ENCODE measurements at places on chromosomes 2 and 18.

DNA sequence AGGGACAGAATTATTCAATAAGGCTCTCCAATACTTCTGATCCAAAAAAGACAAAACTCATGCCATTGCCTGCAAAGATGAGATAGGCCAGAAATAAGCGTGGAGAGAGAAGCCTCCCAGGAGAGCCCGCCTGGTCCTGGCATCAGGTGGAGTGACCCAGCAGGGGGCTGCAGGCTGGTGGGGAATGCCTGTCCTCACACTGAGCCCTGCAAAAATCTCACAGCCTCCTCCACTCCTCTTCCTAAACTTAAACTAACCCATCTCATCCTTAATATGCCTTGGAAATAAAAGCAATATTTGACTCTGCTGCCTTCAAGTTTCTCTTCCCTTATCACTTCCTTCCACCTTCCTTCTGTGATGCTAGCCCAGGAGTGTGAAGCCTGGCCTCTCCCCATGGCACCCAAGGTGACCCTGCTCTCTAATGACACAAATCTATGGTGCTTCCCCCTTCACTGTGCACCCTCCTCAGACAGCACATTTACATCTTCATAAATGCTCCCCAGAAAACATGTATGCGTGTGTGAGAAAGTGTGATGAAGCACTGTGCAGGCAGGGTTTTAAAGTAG lies 218.4 kb downstream of the ANAPC1 start:
- DNase-seq, result no peak

GRCh38 chr2:177171418-177171865 lies 41.2 kb upstream of the HNRNPA3 start:
- DNase-seq, result no peak

- no peak for DNase-seq
Measured at GRCh38 chr2:96320326-96320725, 4.8 kb upstream of the ITPRIPL1 start.

- no peak for DNase-seq
Measured at GRCh38 chr2:235343156-235343774, 150.6 kb upstream of the AGAP1 start.

DNA sequence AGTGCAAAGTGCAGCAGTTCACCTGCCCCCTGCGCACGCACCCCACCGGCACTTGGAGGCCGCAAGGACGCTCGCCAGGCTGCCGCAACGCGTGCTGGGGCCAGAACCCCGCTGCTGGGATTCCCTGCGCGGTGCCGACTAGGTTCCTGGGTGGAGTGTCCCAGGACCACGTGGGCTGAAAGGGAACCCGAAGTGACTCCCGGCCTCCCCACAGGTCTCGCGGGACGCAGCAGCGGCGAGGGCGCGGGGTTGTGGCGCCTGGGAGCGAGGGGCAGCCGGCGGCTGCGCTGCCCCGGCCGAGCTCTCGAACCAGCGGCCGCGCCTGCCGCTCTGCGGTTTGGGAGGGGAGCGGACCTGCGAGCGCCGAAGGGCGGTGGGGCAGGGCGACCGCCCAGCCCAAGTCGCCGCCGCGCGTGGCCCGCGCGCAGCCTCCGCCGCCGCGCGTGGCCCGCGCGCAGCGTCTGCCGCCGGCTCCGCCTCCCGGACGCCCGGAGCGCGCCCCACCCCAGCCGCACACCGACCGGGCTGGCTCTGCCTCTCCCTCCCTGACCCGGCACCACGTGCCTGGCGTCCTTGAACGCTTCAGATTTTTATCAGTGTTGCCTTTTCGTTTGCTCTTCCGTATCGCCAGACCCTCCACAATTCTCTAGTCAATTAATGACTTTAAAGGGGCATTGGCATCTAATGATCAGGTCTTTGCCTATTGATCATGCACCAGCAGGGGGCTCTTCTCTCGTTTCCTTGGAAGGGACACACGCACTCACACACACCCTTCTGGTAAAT lies at the start of gene FTCDNL1:
Gene FTCDNL1, minus strand, starts transcription at position 475 of the 783 bp plus-strand sequence. CDS start 2,230 bp downstream, outside the sequence.
- DNase-seq, result peak; percentile 48

DNA sequence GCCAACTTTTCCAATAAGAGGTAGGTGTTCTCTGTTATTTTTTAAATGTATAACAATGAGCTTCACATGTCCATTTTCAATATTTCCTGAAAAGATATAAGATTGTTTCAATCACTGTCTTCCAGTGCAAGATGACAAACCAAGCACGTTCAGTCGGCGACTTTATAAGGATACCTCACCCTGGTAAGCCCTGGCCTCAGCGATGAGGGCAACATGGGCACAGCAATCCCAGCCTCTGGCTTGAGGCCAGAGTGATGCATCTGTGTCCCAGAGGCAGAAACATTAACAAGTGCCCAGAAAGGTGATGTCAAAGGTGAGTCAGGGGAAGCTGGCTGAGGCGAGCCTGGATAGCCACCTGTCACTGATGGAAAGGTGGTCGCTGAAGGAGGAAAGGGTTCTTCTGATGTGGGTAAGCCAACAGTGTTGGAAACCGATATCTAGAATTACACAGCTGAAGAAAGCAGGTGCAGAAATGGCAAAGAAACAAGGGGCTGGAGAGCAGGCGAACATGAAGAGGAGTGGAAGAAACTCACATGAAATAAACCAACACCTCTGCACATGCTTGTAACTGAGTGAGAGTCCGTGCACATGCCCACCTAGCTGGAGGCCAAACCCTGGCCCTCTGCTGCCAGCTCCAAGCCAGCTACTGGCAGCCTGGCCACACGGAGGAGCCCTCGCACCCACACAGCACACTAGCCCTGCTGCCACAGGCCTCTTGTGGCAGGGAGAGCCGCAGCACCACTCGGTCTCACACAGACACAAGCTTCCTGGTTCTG lies 65.5 kb downstream of the FBXO15 start:
- DNase-seq, result peak; percentile 43

- no peak for DNase-seq
Measured at GRCh38 chr2:223075301-223076270, 23.6 kb downstream of the KCNE4 start.

GRCh38 chr2:119063177-119063576 lies 95.4 kb downstream of the C1QL2 start:
- no peak for DNase-seq

- DNase-seq, result no peak
Measured at GRCh38 chr2:218323526-218324472, 31.5 kb upstream of the TMBIM1 start.

DNA sequence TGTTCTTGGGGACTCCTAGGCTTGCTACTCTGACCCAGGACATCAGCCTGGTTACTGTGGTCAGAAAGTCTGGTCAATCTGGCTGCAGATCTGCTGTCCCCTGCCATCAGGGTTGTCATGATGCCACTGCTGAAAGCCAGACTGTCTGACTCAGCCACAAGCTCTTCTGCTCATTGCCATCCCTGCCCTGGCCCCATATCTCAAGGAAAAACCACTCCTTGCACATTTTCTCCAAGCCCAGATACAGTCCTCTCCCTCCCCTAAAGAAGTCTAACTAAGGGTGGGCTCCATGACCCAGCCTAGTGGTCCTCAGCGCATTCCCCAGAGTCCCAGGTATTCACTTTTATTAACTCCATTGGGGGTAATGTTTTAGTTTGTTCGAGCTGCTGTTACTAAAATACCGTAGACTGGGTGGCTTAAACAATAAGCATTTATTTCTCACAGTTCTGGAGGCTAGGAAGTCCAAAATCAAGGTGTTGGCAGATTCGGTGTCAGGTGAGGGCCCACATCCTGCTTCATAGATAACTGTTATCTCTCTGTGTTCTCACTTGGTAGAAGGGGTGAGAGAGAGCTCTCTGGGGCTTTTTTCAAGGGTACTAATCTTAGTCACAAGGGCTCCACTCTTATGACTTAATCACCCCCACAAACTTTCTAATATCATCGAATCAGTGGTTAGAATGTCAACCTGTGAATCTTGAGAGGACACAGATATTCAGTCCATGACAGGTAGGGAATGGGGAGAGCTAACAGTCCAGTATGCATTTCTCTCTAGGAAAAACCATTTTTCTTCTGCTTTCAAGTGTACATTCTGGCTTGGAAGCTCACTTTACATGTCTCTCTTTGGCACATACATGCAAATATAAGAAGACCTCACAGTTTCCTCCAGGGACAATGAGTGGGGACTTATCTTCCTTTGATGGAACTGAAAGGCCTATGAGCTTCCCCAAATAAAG lies 94.8 kb upstream of the CXCR4 start:
- DNase-seq, result no peak

GRCh38 chr2:239695728-239696240 lies 295.0 kb upstream of the HDAC4 start:
- no peak for DNase-seq

- no peak for DNase-seq
Measured at GRCh38 chr18:72458271-72458670, 85.9 kb downstream of the CBLN2 start.

DNA sequence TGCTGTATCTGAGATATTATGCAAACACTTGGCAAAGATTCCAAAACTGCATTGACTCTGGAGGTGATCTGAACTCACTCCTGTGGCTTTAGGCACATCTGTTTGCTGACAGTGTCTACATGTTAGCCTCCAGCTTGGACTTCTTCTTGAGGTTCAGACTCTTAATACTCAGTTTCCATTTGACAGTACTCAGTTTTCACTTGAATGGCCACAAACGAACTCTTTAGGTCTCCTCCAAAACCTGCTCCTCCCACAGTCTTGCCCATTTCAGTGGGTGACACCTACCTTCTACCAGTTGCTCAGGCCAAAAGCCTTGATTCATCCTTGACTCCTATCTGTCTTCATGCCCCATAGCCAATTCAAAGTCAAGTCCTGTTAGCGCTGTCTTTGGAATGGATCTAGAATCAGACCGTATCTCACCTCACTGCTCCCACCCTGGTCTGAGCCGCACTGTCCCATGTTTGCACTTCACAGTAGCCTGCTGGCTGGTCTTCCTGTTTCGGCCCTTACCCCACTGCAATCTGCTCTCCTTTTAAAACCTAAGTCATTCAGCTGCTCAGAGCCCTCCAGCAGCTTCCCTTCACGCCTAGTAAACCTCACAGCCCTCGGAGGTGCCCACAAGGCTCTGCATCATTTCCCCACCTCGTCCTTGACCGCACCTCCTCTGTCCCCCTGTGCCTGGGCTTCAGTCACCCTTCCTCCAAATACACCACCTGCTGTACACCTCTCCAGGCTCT lies 10.5 kb downstream of the ATG16L1 start:
- DNase-seq, result no peak

- DNase-seq, result no peak
Measured at GRCh38 chr18:62812242-62812641, 96.9 kb downstream of the PHLPP1 start.

- no peak for DNase-seq
Measured at GRCh38 chr2:231124838-231125568, at the start of gene HTR2B. TSS of gene HTR2B (minus strand) at chr2:231125042. CDS start at chr2:231123764, 1,278 bp downstream.

- DNase-seq, result no peak
Measured at GRCh38 chr2:242052421-242052820, 182.9 kb downstream of the RTP5 start.

DNA sequence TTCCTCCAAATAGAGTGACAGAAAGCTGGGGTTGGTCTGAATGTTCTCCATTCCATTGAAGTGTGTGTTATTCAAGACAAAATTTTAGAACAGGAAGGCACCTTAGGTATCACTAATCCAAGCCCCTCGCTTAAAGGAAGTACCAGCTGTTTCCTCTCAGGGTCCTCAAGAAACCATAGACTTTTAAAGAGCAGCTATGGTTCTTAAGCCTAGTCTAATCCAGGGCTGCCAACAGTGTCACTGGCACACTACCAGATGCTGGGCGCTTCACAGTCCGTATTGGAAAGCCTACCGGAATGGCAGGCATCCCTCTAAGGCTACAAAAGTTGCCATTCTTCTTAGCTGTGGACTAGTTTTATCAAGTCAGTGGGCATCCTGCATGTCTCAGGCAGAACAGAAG lies 1.9 kb downstream of the NEMP2 start:
- no peak for DNase-seq

DNA sequence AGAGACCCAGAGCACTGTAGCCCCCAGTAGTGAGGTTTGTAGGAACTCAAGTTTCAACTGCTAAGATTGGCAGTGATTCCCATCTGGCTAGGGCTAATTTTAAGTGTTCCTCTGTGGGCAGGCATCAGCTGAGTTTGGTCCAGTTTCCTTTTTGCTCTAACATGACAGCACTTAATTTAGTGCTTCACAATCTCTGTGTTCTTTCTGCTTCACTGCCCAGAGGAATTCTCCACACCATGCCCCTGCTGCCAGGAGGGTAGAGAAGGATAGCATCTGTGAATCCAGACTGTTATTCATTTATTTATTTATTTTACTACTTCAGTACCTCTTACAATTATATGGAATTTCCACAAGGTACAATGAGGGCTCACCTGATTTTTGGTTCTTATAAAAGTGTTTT lies 549.9 kb upstream of the FSIP2 start:
- DNase-seq, result no peak

- no peak for DNase-seq
Measured at GRCh38 chr2:27907547-27907946, 17.0 kb downstream of the BABAM2 start.

DNA sequence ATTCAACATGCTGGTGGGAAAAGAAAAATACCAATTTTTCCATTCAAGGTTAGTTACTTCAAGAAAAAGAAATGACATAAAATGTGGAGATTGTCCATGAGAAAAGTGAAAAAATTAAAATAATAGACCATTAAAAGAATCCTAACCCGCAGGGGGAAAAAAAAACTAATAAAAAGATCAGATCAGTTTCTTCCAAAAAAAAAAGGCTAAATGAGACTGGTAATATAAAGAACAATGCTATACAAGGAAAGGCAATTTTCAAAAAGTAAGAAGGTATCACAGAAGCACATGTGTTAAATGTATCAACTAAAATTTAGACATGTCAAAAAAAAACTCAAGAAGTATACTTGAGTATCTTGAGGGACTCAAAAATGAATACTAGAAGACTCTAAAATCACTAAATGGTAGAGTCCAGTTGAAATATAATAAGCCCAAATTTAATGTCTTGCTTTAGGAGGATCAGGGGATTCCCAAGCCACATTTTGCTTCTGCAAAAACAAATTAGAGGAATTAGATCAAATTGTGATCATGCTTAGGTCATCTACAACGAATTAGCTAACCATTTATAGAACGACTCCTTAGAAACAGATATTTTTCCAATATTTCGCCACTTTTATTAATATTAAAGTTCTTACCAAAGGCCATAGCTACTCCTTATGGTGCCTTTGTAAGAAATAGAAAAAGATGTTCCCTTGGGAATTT lies 35.8 kb upstream of the GLS start:
- no peak for DNase-seq

DNA sequence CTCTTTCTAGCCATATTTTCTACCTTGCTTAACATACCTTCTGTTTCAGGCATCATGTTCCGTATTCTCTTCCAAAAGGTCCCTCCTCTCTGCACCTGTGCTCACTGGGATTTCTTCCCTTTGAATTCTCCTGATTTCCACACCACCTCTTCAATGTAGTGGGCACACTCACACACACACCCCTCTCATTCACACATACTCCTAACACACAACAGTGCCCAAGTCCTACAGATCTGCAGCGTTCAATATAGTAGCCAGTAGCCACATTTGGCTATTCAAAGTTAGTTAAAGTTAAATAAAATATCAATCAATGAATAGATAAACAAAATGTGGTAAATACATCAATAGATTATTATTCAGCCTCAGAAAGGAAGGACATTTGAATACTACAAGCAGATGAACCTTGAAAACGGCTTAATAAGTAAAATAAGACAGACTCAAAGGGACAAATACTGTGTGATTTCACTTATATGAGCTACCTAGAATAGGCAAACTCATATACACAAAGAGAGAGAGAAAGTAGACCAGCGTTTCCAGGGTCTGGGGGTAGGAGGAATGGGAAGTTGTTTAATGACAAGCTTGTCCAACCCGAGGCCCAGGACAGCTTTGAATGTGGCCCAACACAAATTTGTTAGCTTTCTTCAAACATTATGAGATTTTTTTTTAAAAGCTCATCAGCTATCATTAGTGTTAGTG lies 34.4 kb downstream of the MYCN start:
- DNase-seq, result no peak

GRCh38 chr18:45439851-45440645 lies 175.2 kb upstream of the SLC14A2 start:
- no peak for DNase-seq
